NCI-H1930 (cell line): ENCODE measurements at places on chromosomes 6 and 20.

GRCh38 chr6:69863766-69864165 is 2.6 kb upstream of the COL19A1 start:
- no peak for DNase-seq

- DNase-seq, result no peak
These were observed 121.5 kb downstream of the PACRG start for GRCh38 chr6:162849269-162849668.

GRCh38 chr20:32168184-32168910 is 39.2 kb downstream of the PLAGL2 start:
- no peak for DNase-seq

GRCh38 chr20:44291754-44292153 is 19.2 kb downstream of the FITM2 start:
- no peak for DNase-seq

GRCh38 chr20:35318502-35319157 is 26.4 kb upstream of the FAM83C start:
- no peak for DNase-seq

DNA sequence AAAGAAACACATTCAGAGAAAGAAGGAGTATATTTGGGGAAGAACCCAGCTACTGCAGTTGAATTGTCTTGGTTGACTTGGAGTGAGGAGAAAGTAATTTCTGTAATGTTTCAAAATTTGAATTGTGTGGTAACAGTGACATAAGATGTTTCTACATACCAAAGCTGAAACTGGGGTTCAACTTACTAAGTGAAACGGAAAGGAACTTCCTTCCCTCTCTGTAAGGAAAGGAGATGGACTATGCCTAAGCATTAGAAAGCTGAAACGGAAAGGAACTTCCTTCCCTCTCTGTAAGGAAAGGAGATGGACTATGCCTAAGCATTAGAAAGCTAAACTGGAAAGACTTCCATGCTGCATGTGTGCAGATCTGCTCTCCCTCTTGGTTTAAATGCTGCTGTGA is 46.0 kb downstream of the HUS1B start:
- no peak for DNase-seq

GRCh38 chr6:44062771-44063560 is 64.3 kb downstream of the MRPL14 start:
- no peak for DNase-seq

DNA sequence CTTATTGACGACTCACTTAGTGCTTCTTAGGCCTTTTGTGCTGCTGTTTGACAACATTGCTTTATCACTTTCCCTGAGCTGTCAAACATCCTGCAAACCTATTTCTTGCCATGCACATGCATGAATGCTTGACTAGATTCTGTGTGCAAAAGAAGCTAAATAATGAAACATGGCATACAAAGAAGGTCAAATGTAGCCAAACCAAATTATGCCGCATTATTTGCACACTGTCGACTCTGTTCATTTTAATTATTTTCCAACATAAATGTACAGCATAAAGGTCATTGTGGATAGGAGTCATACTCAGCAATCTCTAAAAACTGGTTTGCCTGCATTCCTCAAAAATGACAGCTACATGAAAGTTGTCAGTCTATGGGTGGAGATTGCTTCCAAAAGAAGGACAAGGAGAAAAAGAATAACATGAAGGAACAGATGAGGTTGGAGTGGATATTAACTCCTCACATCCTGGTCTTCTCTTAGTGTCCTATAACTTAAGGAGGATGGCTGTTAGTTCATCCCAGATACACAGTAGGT is 123.1 kb upstream of the STXBP5 start:
- no peak for DNase-seq

GRCh38 chr6:28543651-28544610 is 18.2 kb downstream of the GPX5 start:
- peak; percentile 61 for DNase-seq

GRCh38 chr6:117674503-117674902 is 766 bp upstream of the NUS1 start:
- DNase-seq, result no peak

- no peak for DNase-seq
These were observed 138.2 kb upstream of the PLCB4 start for GRCh38 chr20:8930726-8931125.

- no peak for DNase-seq
These were observed 135.3 kb upstream of the BMP2 start for GRCh38 chr20:6632187-6632586.

GRCh38 chr6:150293423-150294173 is 75.2 kb upstream of the IYD start:
- no peak for DNase-seq

GRCh38 chr6:169075211-169075914 is 178.3 kb downstream of the THBS2 start:
- no peak for DNase-seq

- DNase-seq, result no peak
These were observed 10.0 kb downstream of the RBM39 start for GRCh38 chr20:35731862-35732643.

DNA sequence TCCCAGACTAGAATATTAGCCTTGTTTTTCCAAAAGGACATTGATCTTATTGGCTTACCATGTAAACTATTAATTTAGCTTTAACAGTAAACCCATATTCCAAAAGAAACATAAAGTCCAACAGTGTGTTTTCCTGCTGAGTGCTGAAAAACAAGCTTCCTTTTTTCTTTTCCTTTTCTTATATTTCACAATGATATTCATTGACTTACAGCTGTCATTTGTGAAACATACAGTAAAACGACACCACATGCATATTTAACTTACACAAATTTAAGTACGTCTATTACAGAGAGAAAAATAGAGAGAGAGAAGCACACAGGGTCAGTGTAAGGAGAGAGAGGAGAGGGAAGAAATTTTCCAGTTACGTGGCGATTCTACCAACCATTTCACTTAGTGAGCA is 543.9 kb upstream of the JARID2 start:
- no peak for DNase-seq

- DNase-seq, result no peak
These were observed 246.4 kb downstream of the PHACTR1 start for GRCh38 chr6:12962987-12963386.

DNA sequence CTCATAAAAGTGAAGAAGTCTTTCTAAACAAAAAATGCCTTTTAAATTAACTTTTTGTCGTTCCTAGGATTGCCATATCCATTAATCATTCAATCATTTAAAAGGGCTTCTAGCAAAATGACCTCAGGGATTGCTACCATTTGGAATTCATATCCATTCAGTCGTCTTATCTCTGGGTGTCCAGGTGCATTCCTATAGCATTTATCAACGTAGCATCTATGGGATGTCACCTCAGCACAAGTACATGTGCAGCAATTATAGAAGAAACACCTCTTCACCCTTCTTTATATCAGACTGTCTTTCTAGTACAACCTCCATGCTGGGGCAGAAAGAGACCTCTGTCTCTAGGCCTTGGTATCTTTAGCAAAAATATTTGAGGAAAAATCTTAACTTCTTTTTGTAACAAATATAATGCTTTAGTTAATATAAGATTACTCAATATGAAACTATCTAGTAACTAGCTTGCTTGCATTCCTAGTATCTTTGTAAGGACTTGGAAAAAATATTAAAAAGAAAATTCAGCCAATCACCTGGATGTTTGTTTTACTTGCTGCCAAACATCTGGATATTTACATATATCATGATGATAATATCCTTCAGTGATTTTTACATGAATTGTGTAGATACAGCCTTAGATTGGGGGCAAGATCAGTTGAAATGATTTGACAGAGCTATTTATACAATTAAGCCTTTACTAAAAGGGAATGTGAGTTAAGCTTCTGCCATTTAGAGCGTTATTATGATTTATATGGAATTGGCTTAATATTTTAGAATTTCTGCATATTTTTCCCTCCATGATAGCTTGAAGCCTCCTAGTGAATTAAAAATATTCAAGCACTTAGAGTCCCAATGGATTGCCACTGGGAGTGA is 356.8 kb downstream of the HDGFL1 start:
- no peak for DNase-seq

- DNase-seq, result no peak
These were observed 460.2 kb upstream of the BTBD3 start for GRCh38 chr20:11457488-11457887.

GRCh38 chr6:114941078-114941477 is 598.3 kb upstream of the HS3ST5 start:
- peak; percentile 53 for DNase-seq

DNA sequence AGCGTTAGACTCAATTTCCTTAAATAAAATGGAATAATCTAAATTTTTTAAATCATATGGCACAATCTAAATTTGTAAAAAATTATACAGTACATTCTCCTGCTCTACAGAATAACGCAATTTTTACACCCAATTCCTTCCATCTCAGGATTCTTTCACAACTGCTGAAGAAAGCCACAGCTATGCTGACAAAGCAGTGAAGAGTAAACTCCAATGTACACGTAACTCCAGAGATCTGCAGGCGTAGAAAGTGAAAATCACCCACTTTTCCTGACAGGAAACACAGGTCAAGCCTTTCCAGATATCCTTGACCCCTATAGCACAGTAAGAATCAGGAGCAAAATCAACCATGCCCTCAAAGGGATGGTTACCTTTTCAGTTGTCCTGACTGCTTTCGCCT is 27.4 kb downstream of the EPHA7 start:
- no peak for DNase-seq

DNA sequence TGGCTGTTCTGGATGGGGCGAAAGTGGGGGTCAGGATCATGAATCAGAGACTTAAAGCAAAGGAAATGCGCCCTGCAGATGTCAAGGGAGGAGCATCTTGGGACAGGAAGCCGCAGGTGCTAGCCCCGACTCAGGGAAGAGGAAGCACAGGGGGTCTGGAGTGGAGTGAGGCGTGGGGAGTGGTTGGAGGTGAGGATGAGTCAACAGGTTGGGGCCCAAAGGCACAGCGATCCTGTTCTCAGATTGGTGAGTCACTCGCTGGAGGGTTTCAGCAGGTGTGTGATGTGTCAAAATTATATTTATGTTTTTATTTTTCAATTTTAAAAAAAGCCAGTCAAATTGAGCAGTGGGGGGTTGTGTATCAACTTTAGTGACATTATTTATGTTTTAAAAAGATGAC is 19.0 kb downstream of the PACSIN1 start:
- no peak for DNase-seq

GRCh38 chr20:62216636-62217566 is 3.2 kb downstream of the HRH3 start:
- no peak for DNase-seq

DNA sequence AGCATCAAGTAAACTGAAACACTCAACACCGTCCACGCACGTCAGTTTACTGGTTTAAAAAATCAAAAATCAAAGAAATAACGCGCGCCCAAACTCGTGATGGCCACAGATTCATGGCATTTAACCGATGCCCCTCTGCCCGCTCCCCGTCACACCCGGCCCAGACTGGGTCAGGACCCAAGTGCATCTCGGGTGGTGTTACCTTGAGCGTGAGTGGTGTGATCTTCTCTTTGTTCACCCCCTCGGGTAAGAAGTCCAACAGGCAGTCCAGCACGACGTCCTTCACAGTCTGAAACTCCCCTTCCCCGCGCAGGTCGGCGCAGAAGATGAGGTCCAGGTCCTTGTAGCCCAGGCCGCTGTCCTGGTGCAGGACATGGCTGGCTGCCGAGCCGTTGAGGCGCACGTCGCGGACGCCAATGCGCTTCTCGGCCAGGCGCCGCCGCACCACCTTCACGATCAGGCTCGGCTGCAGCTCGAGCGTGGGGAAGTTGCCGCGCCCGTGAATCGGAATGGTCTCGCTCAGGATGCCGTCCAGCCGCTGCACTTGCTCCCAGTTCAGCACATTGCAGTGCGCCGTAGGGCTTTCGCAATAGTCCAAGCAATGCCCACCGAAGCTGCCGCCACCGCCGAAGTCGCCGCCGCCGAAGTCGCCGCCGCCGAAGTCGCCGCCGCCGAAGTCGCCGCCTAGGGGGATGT is 945 bp downstream of the TENT5A start:
- DNase-seq, result no peak

DNA sequence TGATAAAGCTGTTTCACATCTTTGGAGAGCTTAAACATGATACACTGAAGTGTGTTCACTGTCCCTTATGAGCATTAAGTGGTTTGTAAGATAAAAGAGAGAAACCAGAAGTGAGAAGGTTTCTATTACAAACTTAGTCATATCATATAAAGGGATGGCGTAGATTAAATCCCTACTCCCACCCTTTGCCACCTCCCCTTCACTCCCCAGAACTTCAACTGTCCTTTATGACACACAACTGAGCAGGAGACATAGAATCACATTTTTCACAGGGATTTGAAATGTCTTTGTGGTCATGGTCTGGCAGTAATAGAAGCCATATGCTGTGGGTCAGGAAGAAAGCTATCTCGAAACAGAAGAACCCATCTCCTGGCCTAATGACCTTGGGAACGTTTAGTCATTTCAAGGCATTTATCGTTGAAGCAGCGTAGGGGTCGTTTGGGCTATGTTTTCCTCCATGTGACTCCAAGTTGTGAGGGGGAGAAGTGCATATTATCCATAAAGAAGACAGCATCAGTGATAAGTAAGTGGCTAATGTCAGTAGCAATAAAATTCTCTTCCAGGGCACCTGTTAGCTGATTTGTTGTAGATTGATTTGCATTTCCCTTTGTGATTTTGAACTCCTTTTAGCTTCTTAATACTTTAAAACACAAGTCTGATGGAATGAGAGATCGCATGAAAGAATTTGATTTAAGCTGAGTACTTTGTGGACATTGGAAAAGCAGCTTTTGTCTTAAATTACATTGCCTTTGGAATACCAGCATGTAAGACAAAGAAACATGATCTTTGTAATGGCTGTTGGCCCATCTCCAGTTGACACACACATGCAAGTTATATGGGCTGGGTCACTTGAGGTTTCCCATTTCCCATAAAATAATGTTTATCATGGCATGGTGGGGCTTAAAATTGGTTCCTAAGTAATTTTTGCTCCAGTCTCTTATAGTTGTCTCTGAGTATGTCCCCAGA is 501.5 kb upstream of the FLRT3 start:
- no peak for DNase-seq

DNA sequence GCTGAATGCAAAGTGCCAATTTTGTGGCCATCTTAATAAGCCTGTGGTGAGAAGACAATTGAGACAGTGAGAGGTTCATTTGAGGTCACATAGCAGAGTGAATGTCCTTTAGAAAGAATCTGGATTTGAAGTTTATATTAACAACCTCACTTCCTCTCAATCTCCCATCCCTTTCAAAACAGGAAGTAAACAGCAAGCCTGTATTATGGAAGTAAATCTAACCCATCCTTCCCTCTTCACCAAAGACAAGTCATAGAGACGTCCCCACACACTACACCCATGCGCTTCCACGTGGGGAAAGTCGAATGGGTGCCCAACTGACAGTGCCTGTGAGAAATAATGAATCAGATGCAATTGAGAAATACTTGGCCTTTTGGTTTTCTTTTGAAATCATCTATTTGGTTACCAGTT is 28.8 kb upstream of the CCND3 start:
- no peak for DNase-seq

DNA sequence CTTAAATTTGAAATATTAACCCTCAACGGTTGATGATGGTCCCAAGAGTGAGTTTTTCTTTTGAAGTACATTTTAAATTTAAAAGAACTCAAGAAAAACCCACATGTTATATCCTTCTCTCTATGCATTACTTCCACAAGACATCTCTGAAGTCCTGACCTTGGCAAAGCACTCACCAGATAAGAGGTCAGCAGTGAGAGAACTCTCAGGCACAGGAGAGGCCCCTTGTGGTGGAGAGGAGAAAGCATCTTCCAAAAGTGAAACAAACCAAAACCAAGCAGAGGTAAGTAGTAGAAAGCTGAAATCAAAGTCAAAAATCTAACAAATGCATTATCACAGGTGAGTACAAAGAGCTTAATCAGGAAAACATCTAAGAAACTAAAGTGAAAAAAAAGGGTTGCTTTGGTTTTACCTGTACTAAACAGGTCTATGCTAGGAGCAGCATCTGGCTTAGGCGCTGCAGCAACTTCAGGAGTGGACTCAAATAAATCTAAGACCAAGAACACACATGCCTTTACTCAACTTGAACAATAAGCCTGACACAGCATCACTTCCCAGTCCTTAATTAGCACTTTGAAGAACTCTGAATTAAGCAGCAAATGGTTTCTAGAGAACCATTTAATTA is 80.5 kb downstream of the PRSS35 start:
- DNase-seq, result no peak
